ENCODE measurements at places on chromosomes 3 and 15. TPM values are rescaled to one million over a fixed set of nuclear protein-coding genes. Genes with fewer than 3 reads are reported as not detected.

GRCh38 chr3:59189526-59189925 lies 139.7 kb upstream of the CFAP20DC start:
- no peak for DNase-seq
- H3K36me3 ChIP-seq = no peaks in the 10 kb centered on the region
- no peaks in the 10 kb centered on the region for H3K4me1 ChIP-seq
- no peak overlapping the region for H3K4me3 ChIP-seq
- no peaks in the 10 kb centered on the region for H3K27me3 ChIP-seq
- no peak overlapping the region for H3K27ac ChIP-seq

PRSS50 gene
- total RNA-seq = not detected

OSTN gene
- total RNA-seq = not detected

GRCh38 chr15:64162869-64163658 lies at the start of gene PPIB:
Gene PPIB, minus strand, starts transcription at chr15:64163022. Its CDS starts 36 bp downstream, at chr15:64162986.
- DNase-seq = peak; percentile 88
- peak within 1 kb of the TSS; percentile 97 for H3K4me3 ChIP-seq
- no peaks in the 10 kb centered on the region for H3K27me3 ChIP-seq
- peaks cover 4% of the 10 kb centered on the region for H3K4me1 ChIP-seq
- peak within 1 kb of the TSS; percentile 68 for H3K27ac ChIP-seq
- peaks cover 26% of the 10 kb centered on the region for H3K36me3 ChIP-seq

- no peak overlapping the region for H3K4me3 ChIP-seq
- no peaks in the 10 kb centered on the region for H3K36me3 ChIP-seq
- no peak for DNase-seq
- H3K27me3 ChIP-seq = no peaks in the 10 kb centered on the region
- no peaks in the 10 kb centered on the region for H3K4me1 ChIP-seq
- no peak overlapping the region for H3K27ac ChIP-seq
Measured at GRCh38 chr15:38961931-38962330, 397.3 kb upstream of the RASGRP1 start.

GRCh38 chr3:75049533-75049932 lies 435.1 kb upstream of the CNTN3 start:
- no peaks in the 10 kb centered on the region for H3K36me3 ChIP-seq
- no peak overlapping the region for H3K4me3 ChIP-seq
- no peak overlapping the region for H3K27ac ChIP-seq
- H3K27me3 ChIP-seq = no peaks in the 10 kb centered on the region
- no peak for DNase-seq

DNA sequence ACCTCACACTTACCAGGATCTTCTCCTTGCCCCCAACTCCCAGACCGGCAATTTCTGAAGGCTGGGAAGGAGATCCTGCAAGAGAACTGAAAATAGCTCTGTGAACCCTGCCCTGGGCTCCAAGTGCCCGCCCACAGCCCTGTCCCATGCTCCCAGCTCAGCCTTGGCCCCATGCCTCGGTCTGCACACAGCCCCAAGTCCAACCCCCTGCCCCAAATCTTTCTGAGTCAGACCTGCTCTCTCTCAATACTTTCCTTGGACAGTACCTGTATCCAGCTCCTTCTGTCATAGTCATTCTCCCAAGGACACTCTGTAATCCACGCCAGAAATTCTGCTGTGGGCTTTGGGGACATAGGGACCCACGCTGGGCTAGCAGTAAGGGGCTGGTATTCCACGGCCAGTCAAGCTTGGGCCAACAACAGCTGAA lies 6.3 kb upstream of the SMAD3 start:
- no peak overlapping the region for H3K27ac ChIP-seq
- no peak for DNase-seq
- no peaks in the 10 kb centered on the region for H3K36me3 ChIP-seq
- no peak overlapping the region for H3K4me3 ChIP-seq
- H3K4me1 ChIP-seq = peaks cover 31% of the 10 kb centered on the region

APEH gene
- 246 TPM for total RNA-seq

- H3K4me3 ChIP-seq = no peak overlapping the region
- H3K4me1 ChIP-seq = no peaks in the 10 kb centered on the region
- H3K36me3 ChIP-seq = no peaks in the 10 kb centered on the region
- no peak for DNase-seq
- H3K27ac ChIP-seq = no peak overlapping the region
- H3K27me3 ChIP-seq = no peaks in the 10 kb centered on the region
Measured at GRCh38 chr15:68032672-68033071, 21.4 kb upstream of the PIAS1 start.

GRCh38 chr3:88180398-88180999 lies 30.7 kb downstream of the C3orf38 start:
- no peaks in the 10 kb centered on the region for H3K36me3 ChIP-seq
- peak; percentile 10 for DNase-seq
- no peak overlapping the region for H3K27ac ChIP-seq
- H3K27me3 ChIP-seq = no peaks in the 10 kb centered on the region
- H3K4me3 ChIP-seq = no peak overlapping the region
- H3K4me1 ChIP-seq = no peaks in the 10 kb centered on the region

- H3K4me1 ChIP-seq = peaks cover 6% of the 10 kb centered on the region
- H3K36me3 ChIP-seq = no peaks in the 10 kb centered on the region
- no peak overlapping the region for H3K27ac ChIP-seq
Measured at GRCh38 chr3:127791221-127791913, 30.9 kb downstream of the MGLL start.

DNA sequence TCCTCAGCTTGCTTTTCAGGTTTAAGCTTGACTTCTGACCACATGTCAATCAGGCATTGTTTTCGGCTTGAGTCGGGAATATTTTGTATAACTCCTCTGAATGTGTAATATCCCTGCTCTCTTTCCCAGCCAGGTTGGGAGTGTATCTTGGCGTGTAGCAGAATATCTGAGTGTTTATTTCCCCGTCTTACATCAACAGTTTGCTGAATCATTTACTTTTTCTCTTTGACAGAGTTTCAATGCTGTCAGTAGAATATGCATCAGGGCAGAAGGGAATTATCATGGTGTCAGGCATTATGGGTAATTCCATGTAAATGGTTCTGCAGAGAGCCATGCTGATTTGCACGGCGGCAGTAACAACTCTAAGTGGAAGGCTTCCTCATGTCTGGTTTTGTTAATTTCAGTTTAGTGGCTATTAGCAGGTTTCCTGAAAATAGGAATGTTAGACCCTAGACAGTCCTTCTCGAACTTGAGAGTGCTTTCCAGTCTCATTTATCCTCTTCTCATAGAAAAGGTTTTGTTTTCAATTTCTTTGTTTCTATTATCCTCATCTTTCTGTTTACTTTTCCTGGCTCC lies 566.3 kb downstream of the AGBL1 start:
- no peak overlapping the region for H3K4me3 ChIP-seq
- H3K36me3 ChIP-seq = no peaks in the 10 kb centered on the region
- H3K4me1 ChIP-seq = no peaks in the 10 kb centered on the region

GRCh38 chr15:65049418-65049840 lies 4.2 kb downstream of the SLC51B start:
- H3K4me1 ChIP-seq = peaks cover 20% of the 10 kb centered on the region
- no peaks in the 10 kb centered on the region for H3K27me3 ChIP-seq
- no peak overlapping the region for H3K27ac ChIP-seq
- H3K36me3 ChIP-seq = no peaks in the 10 kb centered on the region
- peak; percentile 84 for DNase-seq
- H3K4me3 ChIP-seq = no peak overlapping the region

GRCh38 chr3:14210843-14211594 lies 32.4 kb downstream of the LSM3 start:
- H3K27me3 ChIP-seq = no peaks in the 10 kb centered on the region
- DNase-seq = no peak
- H3K4me3 ChIP-seq = no peak overlapping the region
- H3K4me1 ChIP-seq = no peaks in the 10 kb centered on the region

DNA sequence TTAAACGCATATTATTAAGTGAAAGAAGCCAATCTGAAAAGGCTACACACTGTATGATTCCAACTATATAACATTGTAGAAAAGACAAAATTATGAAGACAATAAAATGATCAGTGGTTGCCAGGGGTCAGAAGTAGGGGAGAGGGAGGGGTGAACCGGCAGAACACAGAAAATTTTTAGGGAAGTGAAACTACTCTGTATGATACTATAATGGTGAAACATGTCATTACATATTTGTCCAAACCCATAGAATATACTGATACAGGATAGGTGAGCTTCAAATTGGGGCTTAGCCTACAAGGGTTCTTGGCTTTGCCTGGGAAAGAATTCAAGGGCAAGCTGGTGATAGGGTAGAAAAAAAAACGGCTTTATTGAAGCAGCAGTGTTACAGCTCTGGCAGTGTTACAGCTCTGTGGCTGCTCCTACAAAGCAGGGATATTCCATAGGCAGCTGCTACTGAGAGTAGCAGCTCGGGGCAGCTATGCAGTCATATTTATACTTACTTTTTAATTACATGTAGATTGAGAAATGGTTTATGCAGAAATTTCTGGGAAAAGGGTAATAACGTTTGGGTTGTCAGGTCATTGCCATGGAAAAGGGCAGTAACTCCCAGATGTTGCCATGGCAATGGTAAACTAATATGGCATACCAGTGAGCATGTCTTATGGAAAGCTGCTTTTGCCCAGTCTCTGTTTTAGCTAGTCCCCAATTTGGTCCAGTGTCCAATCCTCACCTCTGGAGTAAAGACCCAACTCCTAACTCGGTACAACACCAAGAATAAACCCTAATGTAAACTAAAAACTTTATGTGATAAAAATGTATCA lies 125.1 kb upstream of the SLC25A36 start:
- H3K27ac ChIP-seq = no peak overlapping the region
- no peak overlapping the region for H3K4me3 ChIP-seq
- peaks cover 15% of the 10 kb centered on the region for H3K27me3 ChIP-seq
- no peaks in the 10 kb centered on the region for H3K4me1 ChIP-seq
- no peaks in the 10 kb centered on the region for H3K36me3 ChIP-seq

DNA sequence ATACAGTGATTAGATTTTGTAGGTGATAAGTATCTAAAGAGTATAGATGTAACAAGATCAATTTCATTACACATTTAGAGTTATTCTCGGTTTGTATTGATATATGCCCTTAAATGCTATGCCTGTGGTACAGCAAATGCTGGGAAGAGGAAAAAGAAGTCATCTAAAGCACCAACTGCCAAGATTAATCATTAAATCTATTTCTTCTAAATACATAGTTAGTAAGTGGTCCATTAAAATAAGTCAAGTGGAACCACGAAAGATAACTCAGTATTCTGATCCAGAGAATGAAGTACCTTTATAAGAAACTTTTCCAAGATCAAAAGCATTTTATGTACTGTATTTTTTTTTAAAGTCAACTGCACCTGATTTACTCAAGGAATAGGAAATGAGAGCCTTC lies 142.1 kb upstream of the CGNL1 start:
- H3K4me3 ChIP-seq = no peak overlapping the region
- no peaks in the 10 kb centered on the region for H3K27me3 ChIP-seq
- no peak for DNase-seq
- no peak overlapping the region for H3K27ac ChIP-seq
- 0 out of 2 replicates have a peak, but pooled peaks cover 6% of the 10 kb centered on the region for H3K36me3 ChIP-seq

DNA sequence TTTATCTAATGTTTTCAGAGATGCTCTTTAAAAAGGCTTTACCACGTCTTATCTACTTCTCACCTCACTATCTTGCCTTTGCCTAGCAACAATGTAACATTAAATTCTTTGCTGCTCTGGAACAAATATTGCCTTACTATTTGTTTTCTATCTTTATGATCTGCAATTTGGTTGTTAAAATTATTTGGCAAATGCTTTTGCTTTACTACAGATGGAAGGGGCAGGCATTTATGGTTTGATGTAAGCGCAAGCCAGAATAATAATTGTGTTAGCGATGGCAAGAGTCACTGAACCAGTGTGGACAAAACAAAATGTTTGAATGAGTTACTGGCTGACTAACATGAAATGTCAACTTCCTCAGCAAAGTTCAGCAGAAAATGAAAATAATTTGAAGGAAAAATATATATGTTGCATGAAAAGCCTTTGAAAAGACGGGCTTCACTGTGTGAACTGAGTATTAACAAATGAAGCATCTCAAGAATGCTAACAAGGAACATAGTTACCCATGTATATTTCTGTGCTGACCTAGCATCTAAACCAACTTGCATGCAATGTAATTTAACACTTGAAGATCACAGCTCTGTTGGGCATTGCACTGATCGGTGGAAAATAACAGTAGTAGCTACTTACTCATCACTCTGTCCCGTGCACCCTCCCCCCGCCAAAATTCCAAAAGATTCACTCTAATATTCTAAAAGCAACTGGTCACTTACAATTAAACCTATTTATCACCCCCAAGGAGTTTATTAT lies 454.0 kb upstream of the ARHGEF26 start:
- no peaks in the 10 kb centered on the region for H3K36me3 ChIP-seq
- no peaks in the 10 kb centered on the region for H3K4me1 ChIP-seq
- H3K27me3 ChIP-seq = no peaks in the 10 kb centered on the region
- no peak overlapping the region for H3K27ac ChIP-seq

ARNT2 gene
- 3.0 TPM for total RNA-seq

GRCh38 chr15:68113751-68114150 lies 59.6 kb downstream of the PIAS1 start:
- no peak overlapping the region for H3K4me3 ChIP-seq
- no peaks in the 10 kb centered on the region for H3K4me1 ChIP-seq
- no peaks in the 10 kb centered on the region for H3K36me3 ChIP-seq
- DNase-seq = no peak
- H3K27ac ChIP-seq = no peak overlapping the region

- no peak overlapping the region for H3K4me3 ChIP-seq
- H3K27me3 ChIP-seq = no peaks in the 10 kb centered on the region
- no peak for DNase-seq
- peaks cover 53% of the 10 kb centered on the region for H3K4me1 ChIP-seq
Measured at GRCh38 chr3:152271501-152272236, 2.9 kb downstream of the MBNL1 start.

- no peaks in the 10 kb centered on the region for H3K4me1 ChIP-seq
- no peaks in the 10 kb centered on the region for H3K27me3 ChIP-seq
- H3K27ac ChIP-seq = no peak overlapping the region
- no peak overlapping the region for H3K4me3 ChIP-seq
- no peak for DNase-seq
Measured at GRCh38 chr15:76987276-76987675, 7.7 kb upstream of the PSTPIP1 start.

DNA sequence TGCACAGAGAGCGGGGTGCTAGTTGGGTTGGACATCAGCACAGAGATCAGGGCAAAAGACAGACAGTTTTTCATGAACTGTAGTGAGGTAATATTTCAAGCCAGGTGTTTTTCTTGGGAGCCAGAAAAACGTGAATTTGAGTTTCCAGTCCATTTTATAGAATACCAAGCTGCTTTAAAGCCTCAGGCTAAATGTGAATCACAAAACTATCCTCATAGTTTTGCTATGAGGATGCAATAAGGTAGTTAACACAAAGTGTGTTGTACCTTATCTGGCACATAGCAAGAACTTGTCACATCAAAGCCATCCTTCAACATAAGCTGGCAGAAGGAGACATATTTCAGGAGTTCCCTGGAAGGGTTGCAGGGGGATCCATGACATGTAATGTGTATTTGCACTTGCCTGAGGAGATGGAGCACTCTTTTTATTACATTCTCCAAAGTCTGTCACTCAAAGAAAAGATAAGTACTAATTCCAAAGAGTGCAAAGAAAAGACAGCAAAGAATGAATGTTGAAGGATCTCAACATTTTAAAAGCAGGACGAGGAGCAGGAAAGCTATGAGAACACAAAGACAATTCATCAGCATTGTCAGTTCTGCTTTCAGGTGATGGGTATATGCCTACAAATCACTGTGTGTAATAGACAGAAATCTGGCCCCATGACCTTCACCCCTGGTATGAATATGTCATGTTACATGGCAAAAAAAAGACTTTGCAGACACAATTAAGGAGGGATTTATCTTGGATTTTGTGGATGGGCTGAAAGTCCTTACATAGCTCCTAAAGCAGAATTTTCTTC lies 1046.4 kb downstream of the NTRK3 start:
- no peaks in the 10 kb centered on the region for H3K27me3 ChIP-seq
- no peak overlapping the region for H3K27ac ChIP-seq
- no peak overlapping the region for H3K4me3 ChIP-seq
- no peak for DNase-seq
- H3K4me1 ChIP-seq = no peaks in the 10 kb centered on the region
- H3K36me3 ChIP-seq = no peaks in the 10 kb centered on the region
